ENCODE measurements at places on chromosomes 6 and 20.

- DNase-seq, result peak; percentile 19
Observed at GRCh38 chr6:20755631-20756030, 221.4 kb downstream of the CDKAL1 start.

DNA sequence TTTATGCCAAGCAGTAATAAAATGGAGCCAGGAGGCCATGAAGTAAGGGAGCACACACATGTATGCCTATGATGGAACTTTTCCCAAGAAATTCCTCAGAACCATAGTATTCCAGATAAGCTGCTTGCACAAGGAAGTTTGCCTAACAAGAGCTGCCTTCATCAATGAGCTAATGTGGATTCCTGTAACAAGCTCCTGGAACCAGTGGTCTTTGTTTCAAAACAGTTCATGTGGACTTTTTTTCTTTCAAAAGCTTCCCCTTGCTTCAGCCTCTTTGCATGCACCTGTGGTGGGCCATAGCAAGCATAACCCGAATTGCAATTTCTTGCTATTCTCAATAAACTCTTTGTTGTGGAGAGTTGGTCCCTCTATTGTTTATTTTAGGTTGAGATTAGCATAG, 359.6 kb downstream of the UTRN start:
- DNase-seq, result no peak

DNA sequence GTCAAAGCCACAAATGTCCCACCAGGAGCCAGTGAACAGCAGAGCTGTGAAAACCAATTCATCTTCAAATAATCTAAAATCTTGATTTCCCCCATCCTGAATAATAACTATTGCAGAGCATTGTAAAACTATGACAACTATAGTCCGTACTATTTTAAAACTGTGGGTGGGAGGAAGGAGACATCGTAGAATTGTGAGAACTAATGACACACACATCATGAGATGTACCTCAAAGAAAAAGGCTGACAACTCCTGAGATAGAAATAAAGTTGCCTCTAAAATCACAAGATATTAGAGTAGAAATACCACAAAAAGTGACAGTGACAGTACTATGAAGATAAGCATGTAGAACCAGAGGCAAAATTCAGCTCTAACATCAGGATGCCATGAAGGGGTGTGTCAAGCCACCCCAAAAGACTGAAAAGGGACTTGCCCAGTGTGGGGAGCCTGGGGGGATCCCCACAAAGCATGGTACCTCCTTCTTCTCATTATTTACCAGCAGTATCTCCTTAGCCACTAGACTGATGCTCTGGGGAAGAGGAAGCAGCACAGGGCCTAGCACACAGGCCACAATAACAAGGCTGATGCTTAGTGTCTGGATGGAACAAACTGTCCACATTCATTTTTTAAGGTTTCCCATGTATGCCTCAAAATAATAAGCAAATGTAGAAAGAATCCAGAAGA, 13.4 kb downstream of the NAPB start:
- DNase-seq, result no peak

DNA sequence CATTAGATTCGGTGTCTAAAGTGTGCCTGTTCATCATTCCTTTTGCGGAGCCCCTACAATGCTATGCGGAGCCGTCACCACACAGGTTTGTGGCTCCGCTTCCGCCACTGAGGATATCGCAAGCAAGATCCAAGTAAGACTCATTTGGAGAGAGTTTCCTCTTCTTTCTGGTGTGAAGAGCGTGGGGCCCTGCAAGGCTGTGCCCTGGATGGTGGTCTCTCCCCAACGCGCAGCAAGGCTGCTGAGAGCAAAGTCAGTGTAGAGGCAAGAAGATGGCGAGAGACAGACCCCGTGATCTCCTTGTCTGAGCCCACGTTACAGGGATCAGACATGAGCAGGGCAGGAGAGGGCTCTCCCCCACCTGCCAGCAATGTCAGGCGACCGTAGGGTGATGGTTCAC, 96.3 kb upstream of the AFDN start:
- no peak for DNase-seq

- DNase-seq, result peak; percentile 33
Observed at GRCh38 chr6:110491644-110492317, 15.4 kb upstream of the SLC22A16 start.

GRCh38 chr6:107491138-107491609, 1.3 kb downstream of the SOBP start:
- peak; percentile 28 for DNase-seq

- DNase-seq, result no peak
Observed at GRCh38 chr6:28311139-28311823, 24.7 kb downstream of the ZSCAN31 start.

GRCh38 chr6:2055143-2055542, 190.3 kb downstream of the GMDS start:
- DNase-seq, result no peak

GRCh38 chr6:110999634-111000270, 17.9 kb downstream of the RPF2 start:
- DNase-seq, result peak; percentile 13

- DNase-seq, result no peak
Observed at GRCh38 chr6:163635731-163636364, 221.3 kb downstream of the QKI start.

- no peak for DNase-seq
Observed at GRCh38 chr20:49742948-49743347, 29.3 kb upstream of the B4GALT5 start.

GRCh38 chr6:11947575-11947974, 64.5 kb upstream of the HIVEP1 start:
- no peak for DNase-seq

GRCh38 chr6:90216072-90216977, 80.3 kb downstream of the BACH2 start:
- no peak for DNase-seq

- DNase-seq, result no peak
Observed at GRCh38 chr6:47403801-47404200, 73.8 kb upstream of the CD2AP start.

DNA sequence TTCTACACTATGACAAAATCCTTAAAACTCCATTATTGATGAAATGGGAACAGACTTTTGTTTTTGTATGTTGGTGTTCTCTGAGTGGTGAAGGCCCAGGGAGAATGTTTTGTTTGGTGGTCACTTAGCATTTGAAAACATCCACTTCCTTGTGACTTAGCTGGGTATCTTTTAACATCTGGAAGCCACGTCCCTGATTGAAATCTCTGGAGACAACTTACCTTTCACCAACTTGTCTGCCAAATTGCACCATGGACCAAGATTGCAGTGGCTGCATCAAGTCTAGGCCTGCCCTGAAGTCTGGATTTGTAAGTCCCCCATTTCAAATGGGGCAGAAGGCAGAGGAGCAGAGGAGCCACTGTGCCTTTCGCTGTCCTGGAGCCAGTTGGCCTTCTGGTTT, 534 bp upstream of the EFCAB8 start:
- no peak for DNase-seq

DNA sequence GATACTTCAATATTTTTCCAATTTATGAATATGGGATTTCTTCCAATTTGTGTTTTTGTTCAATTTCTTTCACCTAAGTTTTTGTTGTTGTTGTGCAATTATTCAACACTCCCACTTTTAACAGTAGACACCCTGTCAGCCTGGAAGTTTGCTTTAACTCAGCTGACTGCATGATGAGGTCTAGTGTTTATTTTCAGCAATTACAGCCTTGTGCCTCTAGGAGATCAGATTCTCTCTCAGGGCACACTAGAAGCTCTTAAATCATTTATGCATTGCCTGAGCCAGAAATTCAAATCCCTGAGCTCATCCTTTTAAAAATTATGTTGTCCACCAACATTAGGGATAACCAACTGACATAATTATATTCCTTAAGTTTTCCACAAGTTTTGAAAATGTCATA, 85.7 kb downstream of the MRAP2 start:
- no peak for DNase-seq

- DNase-seq, result no peak
Observed at GRCh38 chr6:20096536-20096935, 115.7 kb downstream of the MBOAT1 start.

- no peak for DNase-seq
Observed at GRCh38 chr6:36633370-36633769, 39.2 kb downstream of the SRSF3 start.

DNA sequence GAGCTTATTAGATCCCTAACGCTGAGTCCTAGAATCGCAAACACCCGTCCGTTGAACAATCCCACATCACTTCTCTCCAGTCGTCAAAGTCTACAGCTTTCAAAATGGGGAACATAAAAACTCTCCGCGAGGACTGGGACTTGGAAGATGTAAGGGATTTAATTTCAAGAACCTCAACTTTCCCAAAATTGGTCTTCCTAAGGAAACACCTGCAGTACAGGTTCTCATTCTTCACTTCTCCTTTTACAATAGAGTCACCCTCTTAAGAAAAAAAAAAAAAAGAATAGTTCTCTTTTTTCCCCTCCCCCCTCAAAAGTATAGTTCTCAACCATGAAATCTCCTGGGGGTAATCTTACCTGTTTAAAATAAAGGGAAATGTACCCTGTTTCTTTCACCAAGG, 6.6 kb upstream of the ZBTB22 start:
- DNase-seq, result no peak

DNA sequence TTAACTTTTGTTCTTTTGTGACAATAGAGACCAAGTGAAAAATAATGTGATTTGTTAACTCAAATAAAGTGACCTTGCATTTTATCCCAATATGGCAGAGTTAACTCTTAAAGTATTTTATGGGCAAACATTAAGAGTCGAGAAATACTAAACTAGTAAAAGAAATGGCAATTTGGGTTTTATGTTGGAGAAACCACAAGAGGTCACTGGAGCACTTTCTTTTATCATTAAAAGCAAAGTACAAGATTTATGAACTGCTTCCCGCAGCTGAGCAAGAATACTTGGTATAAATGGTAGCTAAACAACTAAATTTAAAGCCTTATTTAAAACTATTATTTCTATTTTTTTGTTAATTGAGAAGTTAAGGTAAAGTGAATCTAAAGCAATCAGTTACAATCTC, 33.5 kb upstream of the MCM9 start:
- DNase-seq, result peak; percentile 13

DNA sequence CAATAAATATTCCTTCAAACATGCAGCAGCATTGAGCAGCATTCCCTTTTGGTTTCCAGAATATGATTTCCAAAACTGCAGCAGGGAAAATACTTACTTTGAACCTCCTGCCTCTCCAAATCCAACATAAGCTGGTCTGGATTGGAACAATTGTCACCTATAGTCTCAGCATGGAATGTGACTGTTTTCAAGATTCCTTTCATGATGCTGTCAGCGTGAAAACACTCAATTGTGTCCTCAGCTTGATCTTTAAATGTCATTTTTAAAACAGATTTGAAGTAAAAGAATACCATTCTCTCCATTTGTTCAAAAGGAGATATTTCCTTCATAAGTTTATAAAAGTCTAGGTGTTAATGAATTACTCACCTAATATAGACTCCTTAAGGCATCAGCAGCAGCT, 993.9 kb downstream of the EYS start:
- no peak for DNase-seq

DNA sequence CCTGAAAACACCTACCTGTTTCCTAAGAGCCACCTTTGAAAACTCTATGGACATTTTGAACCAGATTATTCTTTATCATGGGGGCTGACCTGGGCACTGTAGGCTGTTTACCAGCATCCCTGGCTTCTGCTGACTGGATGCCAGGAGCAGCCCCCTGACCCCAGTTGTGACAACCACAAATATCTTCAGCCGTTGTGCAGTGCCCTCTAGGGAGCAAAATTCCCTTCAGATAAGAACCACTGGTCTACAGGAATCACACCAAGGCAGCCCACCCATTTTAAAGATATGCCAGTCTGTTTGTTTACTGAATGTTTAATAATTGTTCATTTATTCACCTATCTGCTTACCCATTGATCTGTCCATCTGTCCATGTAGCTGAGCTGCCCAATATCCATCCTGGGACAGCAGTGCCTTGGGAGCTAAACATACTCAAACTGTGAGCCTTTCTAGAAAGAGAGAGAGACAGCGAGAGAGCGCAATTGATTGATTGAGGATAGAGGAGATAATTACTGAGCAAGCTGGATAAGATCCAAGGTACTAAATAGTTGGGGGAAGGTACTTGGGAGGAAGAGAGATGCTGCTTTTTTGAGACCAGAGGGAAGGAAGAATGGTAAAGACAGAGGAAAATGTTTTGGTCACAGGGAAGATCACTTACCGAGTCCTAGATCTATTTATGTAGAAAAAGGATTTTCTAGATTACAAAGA, 276.8 kb downstream of the NRN1 start:
- no peak for DNase-seq

GRCh38 chr20:54366669-54367344, 108.6 kb upstream of the DOK5 start:
- no peak for DNase-seq

DNA sequence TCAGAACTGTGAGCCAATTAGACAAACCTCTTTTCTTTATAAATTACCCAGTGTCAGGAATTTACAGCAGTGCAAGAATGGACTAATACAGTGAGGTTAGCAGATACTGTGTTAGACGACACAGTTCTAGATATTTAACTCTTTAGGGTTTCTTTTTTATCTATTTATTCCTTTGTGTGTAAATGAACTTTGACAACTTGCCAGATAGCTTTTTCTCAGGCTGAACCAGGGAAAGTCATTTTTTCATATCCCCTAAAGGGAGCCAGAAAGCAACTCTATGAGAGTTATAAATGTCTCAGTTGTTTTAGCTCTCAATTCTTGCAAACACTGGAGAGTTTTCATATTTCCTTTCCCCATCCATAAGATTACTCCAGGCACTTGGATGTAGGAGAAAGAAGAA, 277.3 kb downstream of the PHF3 start:
- no peak for DNase-seq

- no peak for DNase-seq
Observed at GRCh38 chr6:14305624-14306023, 188.1 kb downstream of the CD83 start.

- DNase-seq, result no peak
Observed at GRCh38 chr6:43819958-43820357, 49.9 kb downstream of the VEGFA start.

GRCh38 chr6:63516186-63516944, 55.9 kb upstream of the LOC128125822 start:
- no peak for DNase-seq

DNA sequence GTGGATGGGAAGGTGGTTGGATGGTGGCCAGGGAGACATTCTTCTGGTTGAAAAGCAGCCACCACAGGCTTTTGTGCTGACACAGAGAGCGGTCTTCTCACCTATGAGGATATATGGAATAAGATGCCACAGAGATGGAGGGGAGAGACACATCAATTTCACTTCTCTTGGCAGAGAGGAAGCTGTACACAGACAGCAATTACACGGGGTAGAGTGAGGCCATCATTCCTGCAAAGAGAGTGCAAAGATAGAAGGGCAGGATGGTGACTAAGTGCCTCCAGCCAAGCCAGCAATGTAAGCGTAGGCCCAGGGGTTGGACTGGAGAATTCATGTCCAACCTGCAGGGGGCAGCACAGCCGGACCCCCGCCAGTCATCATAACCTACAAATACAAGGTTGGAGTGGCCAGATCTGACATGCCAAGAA, 56.4 kb downstream of the NRN1 start:
- DNase-seq, result no peak

Measured in stromal cell of bone marrow (primary cell).